ENCODE measurements at places on chromosomes 4 and X.

DNA sequence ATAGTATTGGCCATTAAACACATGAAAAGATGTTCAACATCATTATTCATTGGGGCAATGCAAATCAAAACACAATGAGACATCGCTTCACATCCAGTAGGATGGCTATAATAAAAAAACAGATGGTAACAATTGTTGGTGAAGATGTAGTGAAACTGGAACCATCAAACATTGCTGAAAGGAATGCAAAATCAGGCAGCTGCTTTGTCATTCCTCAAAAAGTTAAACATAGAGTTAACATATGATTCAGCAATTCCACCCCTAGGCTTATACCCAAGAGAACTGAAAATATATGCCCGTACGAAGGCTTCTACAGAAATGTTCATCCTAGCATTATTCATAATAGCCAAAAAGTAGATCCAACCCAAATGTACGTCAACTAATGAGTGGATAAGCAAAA, 144.0 kb upstream of the NAP1L5 start:
- DNase-seq = no peak

DNA sequence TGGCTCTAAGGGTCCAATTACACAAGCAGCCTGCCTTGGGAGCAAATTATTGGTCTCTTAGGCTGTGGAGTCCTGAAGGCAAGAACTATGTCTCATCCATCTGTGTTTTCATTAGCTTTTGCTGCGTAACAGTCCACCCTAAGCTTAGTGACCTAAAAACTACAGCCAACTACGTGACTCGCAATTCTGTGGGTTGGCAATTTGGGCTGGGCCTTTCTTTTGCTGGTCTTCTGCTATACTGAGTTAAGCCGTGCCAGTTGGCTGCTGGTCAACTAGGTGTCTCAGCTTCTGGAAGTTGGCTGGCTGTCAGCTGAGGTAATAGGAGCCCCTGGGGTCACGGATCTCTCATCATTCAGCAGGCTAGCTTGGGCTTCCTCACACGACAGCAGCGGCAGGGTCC, 205.6 kb upstream of the S100G start:
- no peak for DNase-seq

DNA sequence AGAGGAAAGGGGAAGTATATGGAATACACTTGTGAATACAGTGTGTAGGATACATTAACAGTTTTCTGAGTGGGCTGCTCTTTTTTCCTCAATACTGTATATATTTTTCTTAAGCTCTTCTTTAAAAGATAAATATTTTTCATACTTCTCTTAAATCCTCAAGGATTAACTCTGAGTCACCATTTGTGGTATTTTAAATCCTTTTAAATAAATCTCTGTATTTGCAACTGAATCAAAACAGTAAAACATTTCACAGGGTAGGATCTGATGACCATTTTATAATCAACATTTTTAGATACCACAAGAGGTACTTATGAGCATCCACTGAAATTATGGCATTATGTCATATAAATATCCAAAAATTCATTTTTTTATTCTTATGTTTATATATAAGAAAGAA, 87.6 kb downstream of the GAB1 start:
- no peak for DNase-seq

GRCh38 chrX:71109051-71109450, 2.3 kb downstream of the IL2RG start:
- DNase-seq = no peak

GRCh38 chrX:84611843-84612636, 109.8 kb upstream of the HDX start:
- no peak for DNase-seq

DNA sequence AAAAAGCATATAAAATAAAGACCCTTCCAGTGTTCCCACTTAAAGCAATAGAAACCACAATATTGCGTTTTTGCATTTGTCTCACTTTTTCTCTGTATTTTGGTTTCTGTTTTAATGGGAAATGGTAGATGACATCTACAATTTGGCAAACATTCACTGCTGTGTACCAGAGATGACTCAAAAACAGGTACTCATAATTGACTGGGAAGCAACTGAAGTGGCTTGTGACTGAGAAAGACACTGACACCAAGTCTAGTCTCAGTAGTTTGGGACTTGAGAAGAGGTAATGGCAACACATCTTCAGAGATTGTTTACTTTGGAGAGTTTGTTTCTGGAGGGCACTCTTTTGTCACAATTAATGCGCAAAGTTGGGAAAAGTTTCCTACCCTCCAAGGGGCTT, 42.0 kb downstream of the AREG start:
- DNase-seq = no peak

GRCh38 chr4:37392521-37393255, 148.1 kb downstream of the NWD2 start:
- DNase-seq = peak; percentile 75

- no peak for DNase-seq
These were observed 20.2 kb downstream of the ZCCHC13 start for GRCh38 chrX:74324131-74324530.

DNA sequence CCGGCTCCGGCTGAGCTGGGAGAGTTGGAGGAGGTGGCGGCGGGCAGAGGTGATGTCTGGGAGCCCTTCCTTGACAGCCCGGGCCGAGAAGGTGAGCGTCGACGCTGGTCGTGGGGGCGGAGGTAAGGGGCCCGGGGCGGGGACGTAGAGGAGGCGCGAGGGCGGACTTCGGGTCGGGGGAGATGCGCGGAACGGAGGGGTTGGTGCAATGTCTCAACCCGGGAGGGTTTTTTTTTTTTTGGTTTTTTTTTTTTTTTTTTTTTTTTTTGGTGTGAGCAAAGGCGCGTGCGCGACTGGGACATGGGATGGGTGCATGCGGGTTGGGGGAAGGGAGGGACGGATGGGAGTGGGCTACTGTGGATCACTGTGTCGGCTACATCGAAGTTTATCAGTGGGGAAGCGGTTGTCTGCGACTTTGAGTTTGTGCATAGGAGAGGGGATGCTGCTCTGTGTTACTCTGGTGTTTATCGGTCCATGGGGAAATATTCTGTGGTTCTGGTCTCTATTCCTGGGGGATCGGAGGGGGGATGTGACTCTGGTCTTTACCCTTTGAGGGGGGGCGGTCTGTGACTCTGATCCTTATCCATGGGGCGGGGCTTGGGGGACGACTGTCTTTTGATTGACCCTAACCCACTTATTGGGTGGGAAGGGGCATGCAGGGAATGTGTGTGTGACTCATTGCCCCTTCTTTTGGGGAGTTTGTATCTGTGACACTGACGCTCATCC, 537 bp downstream of the RBM10 start:
- DNase-seq = no peak

- DNase-seq = no peak
These were observed 12.7 kb upstream of the RHOXF2B start for GRCh38 chrX:120090208-120090607.

DNA sequence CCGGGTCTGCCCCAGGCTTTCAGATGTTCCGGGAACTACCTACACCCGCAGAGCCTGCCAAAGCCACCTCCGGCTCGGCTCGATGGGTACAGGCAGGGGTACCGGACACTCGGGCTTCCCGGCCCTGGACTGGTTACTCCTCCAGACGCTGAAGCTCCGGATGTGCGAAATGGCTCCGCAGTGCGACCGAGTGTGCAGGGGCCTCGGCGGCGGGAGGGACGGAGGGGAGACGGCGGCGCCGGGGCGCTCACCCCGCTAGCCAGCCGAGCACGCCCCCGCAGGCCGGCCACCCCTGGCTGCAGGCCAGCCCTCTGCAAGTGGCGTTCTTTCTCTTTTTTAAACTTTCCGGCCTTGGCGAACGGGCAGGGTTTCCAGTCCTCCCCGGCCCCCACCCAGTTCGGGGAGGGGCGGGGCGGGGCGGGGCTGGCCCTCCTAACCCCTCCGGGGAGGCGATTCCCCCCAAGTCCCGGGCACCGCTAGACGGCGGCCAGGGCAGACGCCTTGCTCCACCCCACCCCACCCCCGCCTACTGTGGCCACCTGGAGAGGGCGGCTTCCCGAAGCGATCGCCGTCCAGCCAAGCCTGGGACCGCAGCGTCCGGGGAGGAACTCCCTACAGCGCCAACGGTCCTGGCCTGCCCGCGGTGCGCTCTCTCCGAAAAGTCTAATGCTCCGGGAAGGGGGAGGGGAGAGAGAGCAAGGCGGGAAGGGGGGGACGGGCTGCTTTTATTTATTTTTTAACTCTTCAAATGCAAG, 7.5 kb downstream of the BCOR start:
- DNase-seq = no peak

DNA sequence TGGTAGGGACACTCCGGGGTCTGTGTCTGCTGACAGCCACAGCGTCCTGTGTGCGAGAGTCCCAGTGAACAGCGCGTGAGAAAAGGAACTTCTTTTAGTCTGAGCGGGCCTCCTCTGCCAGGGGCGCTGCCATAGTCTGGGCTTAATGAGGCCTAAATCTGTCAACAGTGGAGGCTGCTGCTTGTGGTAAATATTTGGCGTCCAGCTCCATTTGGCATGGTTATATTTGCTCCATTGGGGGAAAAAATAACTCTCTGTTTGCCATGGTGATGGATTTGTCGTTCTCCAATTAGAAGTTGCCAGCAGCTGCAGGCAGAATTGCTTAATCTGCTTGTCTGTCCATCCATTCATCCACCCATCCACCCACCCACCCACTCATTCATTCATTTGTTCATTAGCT, 71.4 kb upstream of the PSAPL1 start:
- DNase-seq = peak; percentile 64

- DNase-seq = no peak
These were observed 145.3 kb upstream of the STX18 start for GRCh38 chr4:4687100-4687499.

DNA sequence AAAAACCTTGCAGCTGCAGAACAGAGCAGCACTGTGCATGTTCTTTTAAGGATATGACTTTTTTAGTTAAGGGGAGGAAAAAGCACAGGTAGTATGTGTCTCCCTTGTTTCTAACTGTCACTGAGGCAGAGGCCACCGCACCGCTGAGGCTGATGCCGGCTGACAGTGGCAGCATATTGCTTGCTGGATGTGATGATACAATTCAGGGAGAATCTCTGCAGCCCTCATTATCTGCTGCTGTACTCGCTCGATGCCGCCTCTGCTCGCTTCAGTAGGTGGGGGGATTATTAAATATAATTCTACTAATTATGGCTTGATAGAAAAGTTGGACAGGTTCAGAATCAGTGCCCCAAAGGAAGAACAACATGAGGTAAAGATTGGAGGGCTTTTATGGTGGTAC, 378.8 kb upstream of the NOCT start:
- DNase-seq = no peak

DNA sequence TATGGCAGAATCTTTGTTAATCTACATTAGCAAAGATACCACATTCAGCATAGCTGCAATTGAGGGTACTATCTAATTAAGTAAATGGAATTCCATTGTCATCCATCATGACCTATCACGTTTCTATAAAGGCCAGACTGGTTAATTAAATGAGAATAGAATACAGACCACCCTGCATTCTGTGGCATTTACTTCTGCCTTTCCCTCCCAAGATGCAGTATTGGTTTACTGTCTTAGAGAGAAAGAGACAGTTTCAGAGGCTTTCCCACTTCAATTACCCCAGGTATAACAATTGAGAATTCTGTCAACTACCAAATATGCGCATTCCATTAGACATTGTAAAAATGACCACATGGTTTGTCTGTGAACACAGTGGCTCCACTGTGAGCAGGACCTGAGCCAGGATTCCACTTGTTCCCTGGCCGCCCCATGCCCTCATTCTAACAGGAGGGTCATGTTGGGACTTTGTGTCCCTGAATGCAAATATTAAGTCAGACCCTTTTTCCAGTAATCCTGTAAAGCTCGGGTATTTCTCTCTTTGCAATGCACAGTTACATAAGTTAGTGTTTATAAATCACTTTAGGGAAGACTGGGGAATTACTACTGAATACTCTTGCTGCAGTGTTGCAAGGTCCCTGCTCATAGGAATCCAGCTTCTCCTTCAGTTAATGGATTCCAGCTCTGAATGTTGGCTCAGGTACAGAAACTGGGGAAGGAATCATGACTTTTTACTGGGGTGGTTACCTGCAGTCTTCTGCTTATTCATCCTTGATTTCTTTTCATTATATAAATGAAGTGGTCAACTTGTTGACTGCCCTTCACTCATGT, 261.0 kb downstream of the PDGFC start:
- DNase-seq = no peak

DNA sequence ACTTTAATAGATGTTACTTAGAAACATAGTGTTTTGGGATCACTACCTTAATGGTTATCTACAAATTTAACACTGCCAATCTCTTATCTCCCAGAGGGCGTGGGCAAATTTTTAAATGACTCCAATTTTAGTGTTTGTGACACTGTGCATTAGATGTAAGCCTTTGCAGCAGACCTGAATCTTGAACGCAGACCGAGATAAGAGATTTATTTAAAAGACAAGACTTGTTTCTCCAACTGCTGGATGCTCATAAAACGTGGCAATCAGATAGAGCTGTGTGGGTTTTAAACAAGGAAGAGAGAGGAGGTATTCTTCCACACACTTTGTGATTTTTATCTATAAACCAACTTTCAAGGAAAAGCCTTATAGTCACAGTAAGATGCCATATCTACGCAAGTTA, 252.5 kb upstream of the NR3C2 start:
- no peak for DNase-seq

DNA sequence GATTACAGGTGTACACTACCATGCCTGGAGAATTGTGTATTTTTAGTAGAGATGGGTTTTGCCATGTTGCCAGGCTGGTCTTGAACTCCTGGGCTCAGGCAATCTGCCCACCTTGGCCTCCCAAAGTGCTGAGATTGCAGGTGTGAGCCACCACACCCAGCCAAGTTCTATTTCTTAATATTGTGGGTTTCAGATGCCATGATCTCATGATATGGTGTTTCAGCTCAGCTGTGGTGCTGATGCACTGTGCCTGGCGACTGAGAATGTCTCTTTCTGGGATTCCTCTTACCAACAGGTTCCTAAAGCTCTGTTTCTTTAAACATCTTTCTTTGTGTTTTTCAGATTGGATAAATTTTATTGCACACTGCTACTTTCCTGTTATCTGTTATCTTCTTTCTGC, 17.3 kb upstream of the NDUFC1 start:
- no peak for DNase-seq

DNA sequence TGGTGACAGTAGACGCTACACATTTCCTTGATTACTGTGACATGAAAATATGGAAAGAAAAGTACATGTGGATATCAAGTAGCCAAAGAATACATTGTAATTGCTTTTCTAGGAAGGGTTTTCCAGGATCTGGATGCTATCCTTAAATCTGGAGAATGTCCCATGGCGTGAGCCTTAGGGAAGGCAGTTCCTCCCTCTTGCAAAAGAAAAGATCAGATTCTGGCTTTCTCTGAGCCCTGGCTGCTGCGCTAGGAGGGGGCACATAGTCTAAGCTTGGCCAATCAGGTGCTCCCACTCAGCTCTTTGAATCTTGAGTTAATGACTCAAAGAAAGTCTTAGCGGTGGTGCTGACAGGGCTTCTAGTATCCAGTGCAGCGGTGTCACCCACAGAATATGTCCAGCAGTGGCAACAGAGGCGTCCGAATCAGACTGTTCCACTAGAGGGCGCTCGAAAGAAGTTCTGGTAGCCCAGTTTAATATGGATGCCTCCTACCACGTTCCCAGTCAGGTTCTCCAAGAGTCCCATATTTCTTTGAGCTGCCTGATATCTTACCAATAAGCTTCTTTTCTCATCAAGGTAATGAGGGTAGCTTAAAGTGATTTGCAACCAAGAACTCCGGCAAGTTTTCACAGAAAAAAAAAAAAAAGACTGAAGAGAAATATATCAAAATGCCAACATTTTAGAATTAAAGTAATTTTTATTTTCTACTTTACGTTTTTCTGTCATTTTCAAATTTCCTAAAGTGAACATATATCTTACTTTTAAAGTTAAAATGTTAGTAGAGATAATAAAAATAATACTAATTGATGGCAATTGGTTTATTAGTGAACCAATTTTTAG, 213.4 kb upstream of the S100G start:
- DNase-seq = peak; percentile 15
